Stimulated activated CD4-positive, alpha-beta T cell treated with anti-CD3 and anti-CD28 coated beads, Interleukin-1b, Interleukin-23, amount 100 ng/mL, for 1 hour (primary cell): ENCODE measurements at places on chromosomes 11 and 22.

GRCh38 chr22:33255791-33256190, 197.6 kb upstream of the SYN3 start:
- DNase-seq = no peak

DNA sequence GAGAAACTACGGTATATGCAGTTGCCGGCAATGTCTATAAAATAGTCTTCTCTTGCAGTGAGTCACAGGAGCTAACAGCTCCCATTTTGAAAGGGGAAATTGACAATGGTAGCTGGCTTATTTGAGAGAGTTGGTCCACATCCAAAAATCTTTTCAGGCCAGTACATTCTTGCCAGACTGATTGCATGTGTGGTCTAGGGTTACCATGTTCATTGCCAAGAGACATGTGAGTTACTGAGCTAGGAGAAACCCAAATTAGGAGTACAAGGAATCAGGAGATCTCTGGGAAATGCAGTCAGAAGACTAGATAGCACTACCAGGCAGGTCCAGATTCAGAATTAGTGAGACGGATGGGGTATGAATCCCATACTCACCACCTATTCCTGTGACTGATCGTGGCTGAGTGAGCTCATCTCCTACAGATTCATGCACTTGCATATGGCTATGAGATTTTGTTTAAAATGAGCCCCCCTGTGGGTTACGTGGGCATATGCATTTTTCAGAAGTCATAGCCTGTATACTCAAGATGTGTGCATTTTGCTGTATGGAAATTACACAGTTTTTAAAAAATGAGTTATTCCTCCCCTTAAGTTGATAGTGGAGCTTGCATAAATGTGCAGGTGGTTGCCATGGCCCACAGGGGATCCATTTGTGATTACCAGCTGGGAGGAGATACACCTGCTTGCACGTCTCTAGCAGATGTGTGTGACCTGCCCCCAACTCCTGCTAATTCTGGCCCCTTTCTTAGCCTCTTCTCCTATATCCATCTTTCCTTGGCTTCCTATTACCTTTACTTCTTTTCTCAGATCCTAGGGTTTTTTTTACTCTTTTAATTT, 102.7 kb downstream of the COMMD9 start:
- DNase-seq = no peak

GRCh38 chr11:64870893-64871466, 7.4 kb downstream of the EHD1 start:
- no peak for DNase-seq

- DNase-seq = no peak
Measured at GRCh38 chr11:73659961-73660360, 13.6 kb downstream of the PLEKHB1 start.

- no peak for DNase-seq
Measured at GRCh38 chr11:74860743-74861142, 88.1 kb downstream of the XRRA1 start.

- no peak for DNase-seq
Measured at GRCh38 chr22:46965555-46966494, 203.4 kb downstream of the TBC1D22A start.

DNA sequence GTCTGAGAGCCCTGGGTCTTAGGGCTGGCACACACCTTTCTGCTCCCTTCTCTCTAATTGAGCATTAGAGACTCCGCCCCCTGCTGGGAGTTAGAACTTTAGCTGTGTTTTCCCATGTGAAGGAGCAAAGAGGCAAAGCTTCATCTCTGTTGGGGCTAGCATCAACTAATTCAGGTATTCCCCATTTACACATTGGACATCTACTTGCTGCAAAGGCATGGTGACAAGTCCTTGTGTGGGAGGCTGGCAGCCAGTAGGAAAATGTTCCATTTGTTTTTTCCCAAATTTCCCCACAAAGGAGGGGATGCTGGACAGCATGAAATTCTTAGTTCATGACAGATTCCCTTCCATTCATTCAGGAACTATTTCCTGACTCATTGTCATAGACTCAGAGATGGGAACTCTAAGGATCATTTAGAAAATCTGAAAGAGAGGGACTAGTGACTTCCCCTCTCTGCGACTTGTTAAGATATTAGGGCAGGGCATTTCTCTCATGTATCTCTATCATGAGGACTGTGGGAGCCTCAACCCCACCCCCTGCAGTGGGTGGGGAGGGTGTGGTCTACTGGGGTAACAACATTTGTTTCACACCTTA, 3.6 kb downstream of the CD44 start:
- DNase-seq = no peak

DNA sequence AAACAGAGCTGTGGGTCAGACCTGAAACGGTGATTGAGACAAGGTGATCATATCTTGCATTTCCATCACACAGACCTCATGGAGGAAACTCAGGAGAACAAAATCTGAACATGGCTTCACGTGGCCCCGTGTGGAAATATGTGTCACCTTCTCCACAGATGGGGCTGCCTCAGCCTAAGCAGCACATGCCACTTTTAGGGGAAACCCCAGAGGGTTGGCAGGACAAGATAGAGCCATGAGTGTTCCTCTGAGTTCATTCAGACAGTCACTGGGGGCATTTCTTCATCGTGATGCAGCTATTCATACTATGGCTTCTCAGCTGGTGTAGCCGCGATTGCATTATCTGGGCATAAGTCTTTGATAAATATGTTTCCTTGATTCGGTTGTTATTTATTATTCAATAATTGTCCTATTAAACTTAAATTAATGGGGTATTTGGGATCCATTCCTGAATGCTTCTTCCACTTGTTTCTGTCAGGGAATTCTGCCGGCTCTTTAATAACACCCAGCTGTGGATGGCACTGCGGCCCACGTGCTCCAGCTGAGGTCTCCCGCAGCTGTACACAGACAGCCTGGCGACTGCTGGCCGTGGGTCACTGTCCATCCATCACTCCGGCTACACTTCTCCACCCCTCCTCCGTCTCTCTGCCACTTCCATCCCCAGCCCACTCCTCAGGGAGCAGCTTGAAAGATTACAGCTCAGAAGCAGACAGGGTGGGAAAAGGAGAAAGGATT, 485.1 kb downstream of the OPCML start:
- no peak for DNase-seq

- DNase-seq = peak; percentile 47
Measured at GRCh38 chr11:129750343-129751292, 65.0 kb upstream of the TMEM45B start.

GRCh38 chr11:130023204-130023603, 20.6 kb upstream of the PRDM10 start:
- no peak for DNase-seq

DNA sequence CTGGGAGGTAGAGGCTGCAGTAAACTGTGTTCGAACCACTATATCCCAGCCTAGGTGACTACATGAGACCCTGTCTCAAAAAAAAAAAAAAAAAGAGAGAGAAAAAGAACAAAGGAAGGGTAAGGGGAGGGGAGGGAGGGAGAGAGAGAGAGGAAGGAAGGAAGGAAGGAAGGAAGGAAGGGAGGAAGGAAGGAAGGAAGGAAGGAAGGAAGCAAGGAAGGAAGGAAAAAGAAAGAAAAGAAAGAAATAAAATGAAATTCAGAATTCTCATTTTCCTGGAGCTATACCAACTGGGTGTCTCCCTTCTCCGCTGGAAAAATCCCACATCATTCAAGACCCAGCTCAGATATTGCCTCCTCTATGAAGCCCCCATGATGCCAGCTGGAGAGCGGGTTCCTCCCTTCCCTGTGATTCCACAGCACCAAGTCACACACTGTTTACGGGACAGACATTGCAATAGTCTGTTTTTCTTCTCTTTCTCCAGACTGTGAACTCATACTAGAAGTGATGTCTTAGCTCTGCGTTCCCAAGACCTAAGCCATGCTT, 3.0 kb upstream of the PPFIA1 start:
- DNase-seq = no peak

GRCh38 chr11:127895776-127896175, 691.6 kb downstream of the ETS1 start:
- no peak for DNase-seq

DNA sequence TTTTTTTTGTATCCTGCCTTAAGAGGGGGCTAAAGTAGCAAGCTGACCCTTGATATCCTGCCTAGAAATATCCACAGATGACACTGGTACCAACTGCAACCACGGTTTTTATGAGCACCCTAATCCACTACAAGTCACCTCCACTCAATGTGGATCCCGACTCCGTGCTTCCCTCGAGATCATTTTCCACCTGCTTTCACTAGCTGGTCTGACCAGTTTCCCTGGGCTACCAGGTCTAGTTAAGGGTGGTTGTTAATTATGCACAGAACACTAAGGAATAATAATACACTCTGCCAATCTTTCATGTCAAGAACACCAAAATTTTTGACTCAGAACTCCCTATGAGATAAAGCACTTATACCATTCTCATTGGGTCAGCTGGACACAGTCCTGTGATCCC, 82.3 kb downstream of the ABTB2 start:
- DNase-seq = no peak

GRCh38 chr11:124870430-124870829, 5.2 kb downstream of the ROBO3 start:
- no peak for DNase-seq

DNA sequence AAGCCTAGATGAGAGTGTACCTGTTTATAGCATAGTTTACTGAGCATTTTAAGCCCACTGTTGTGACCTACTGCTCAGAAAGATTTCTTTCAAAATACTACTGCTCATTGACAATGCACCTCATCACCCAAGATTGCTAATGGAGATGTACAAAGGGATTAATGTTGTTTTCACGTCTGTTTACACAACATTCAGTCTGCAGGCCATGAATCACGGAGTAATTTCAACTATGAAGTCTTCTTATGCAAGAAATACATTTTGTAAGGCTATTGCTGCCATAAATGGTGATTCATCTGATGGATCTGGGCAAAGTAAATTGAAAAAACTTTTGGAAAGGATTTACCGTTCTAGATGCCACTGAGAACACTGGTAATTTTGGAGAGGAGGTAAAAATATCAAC, 112.9 kb downstream of the KIF18A start:
- DNase-seq = no peak

- DNase-seq = no peak
Measured at GRCh38 chr22:31378123-31378522, 21.3 kb upstream of the DRG1 start.
